WERI-Rb-1 (cell line): ENCODE measurements at places on chromosomes 1 and 21.

GRCh38 chr1:198467907-198468306, 72.6 kb downstream of the ATP6V1G3 start:
- DNase-seq: no peak

GRCh38 chr1:214902636-214903320, 179.8 kb upstream of the KCNK2 start:
- no peak for DNase-seq

DNA sequence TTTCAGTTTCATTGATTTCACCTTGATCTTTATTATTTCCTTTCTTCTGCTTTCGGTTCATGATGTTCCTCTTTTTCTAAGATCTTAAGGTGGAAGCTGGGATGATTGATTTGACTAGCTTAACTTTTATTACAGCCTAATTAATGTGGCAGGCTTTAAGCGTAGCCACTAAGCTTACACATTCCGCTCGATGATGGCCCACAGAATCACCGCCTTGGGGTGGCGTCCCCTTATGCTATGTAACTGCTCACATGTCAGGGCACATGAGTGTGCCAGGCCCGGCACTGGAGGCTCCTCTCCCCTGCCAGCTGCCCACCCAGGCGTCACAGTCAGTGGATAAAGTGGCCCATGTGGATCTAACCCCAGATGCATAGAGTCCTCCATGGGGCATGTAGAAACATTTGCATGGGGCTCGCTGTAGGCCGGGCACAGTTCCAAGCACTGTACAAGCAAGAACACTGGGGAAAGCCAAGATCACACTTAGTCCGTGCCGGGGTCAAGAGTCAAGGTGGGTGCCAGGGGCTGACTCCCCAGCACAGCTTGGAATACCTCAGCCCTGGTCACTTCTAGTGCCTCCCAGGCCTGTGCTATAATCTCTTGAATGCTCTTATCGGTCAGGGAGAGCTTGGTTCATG, 41.7 kb downstream of the PKNOX1 start:
- DNase-seq: no peak

- no peak for DNase-seq
Measured at GRCh38 chr1:5428351-5428750, 563.9 kb downstream of the NPHP4 start.

DNA sequence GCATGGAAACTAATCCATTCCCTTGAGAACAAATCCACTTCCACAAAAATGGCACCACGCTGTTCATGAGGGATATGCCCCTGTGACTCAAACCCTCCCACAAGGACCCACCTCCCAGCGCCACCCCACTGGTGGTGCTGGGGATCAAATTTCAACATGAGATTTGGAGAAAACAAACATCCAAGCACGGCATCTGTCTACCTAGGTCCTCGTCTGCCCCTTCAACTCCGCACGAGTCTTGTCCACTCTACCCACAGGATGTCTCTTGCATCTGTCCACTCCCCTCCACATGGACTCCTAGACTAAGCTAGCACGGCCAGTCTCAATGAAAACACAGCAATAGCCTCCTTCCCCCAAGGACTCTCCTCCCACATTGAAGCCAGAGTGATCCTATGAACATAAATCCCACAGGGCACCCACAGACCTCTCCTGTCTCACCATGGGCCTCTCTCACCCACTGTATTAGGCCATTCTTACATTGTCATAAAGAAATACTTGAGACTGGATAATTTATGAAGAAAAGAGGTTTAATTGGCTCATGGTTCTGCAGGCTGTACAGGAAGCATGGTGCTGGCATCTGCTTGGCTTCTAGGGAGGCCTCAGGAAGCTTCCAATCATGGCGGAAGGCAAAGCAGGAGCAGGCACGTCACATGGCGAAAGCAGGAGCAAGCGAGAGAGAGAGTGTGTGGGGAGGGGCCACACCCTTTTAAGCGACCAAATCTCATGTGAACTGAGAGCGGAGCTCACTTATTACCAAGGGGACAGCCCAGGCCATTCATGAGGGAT, 101.4 kb downstream of the TOMM20 start:
- DNase-seq: no peak

DNA sequence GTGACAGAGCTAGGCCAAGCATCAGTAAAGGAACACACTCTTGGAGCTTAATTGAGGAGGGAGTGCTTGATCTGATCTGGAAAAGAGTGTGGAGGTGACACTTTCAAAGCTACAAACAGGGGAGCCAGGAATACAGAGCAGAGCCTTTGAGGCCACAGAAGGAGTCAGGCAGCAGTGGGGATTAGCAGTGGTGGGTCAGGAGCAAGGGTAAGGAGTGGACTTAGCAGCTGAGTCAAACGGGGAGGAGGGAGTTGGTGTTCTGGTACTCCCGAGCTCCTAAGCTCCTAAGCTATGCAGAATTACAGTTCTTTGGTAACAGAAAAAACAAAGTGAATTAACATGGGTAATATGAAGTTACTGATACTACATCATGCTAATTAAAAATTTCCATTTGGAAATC, 14.5 kb downstream of the RAB4A start:
- DNase-seq: peak; percentile 43

DNA sequence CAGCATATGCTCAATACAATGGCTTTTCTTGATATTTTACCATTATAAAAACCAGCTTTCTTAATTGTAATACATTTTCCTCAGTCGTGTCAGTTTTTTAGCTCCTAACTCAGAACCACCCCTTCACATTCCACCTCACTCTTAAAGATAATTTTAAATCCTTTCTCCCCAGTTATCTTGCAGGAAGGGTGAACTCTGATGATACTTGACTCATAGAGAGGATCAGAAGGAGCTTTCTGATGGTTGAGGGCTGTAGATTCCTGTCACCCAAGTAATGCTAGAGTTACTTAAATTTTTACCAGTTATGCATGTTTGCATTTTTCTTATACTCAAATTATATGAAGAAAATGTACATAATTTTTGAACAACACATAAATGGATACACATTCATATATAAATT, 233.7 kb downstream of the NCAM2 start:
- DNase-seq: no peak
